ENCODE measurements at places on chromosomes 3 and 15.

- DNase-seq: no peak
Observed at GRCh38 chr3:174495311-174495710, 363.8 kb upstream of the NAALADL2 start.

GRCh38 chr3:72282918-72283317 is 498.0 kb upstream of the PROK2 start:
- DNase-seq: no peak

DNA sequence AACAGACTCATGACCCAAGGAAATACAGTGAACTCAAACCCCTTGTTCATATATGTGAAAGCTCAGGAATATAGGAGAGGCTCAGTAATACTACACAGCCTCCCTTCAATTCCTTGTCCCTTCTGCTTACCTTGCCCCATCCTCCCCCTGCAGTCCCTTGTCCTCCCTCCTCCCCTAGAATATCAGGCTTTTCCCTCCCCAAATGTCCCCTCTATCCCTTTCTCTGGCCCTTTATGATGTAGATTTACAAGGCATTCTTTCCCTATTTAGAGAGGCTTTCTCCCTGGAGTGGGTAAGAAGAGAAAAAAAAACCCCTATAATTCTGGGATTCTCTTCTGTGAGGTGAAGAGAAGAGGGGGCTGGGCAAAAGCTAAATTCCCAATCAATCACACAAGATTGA is 64.9 kb upstream of the KBTBD8 start:
- no peak for DNase-seq

DNA sequence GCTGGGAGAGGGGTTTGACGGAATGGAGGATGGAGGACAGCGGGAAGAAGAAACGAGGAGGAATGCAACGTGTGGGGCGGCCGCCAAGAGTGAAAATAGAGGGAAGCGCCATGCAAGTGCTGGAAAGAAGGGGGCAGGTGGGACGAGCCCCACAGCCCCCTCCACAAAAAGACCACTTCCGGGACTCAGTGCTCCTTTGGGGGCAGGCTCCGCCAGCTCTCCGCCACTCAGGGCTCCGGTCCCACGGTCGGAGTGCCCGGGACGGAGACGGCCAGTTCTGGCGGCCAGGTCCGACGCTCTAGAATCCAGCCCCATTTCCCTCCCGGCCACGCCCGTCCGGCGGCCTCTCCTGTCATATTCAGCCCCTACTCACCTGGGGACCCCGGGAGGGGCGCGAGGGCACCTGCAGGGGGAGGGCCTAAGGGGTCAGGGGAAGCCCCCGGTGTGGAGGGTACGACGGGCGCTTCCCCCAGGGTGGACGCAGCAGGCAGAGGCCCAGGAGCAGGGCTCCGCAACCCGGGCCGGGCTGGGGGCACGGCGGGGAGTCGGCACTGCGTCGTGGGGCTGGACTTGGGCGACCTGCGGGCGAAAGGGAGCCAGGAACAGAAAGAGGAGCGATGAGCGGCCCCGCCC is 25.5 kb upstream of the CSPG4 start:
- DNase-seq: no peak

DNA sequence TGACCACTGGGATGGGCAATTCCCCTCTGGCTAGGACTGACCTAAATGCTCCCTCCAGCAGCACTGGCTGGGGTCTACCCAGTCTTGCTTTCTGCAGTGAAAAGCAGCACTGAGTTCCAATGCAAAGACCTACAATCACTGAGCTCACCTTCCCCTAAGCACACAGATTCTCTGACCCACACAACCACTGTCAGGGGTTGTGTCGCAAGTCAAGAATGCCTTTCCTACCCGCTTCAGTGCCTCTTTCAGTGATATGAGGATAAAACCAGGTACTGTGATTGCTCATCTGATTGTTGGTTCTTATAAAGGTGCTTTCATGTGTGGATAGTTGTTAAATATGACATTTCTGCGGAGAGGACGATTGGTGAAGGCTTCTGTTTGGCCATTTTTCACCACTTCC is 345.6 kb downstream of the GAP43 start:
- no peak for DNase-seq

- DNase-seq: no peak
Observed at GRCh38 chr15:75054172-75054897, 30.9 kb downstream of the PPCDC start.

- no peak for DNase-seq
Observed at GRCh38 chr3:45679805-45680204, 9.4 kb upstream of the SACM1L start.

DNA sequence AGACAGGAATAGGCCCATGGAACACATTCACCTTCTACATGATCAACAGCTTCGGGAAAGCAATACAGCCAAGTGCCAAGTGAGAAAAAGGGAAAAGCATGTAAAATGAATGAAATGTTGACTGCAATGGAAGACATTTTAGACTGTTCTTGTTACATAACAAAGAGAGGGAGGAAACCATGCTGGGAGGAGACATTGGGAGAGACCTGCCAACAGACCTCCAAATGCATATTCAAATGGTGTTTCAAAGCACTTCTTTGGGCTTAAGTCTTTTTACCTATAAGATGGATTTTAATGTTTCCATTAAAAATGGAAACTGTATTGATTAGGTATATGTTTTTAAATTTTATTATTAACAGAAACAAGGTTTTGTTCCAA is 350.0 kb upstream of the THBS1 start:
- DNase-seq: no peak

DNA sequence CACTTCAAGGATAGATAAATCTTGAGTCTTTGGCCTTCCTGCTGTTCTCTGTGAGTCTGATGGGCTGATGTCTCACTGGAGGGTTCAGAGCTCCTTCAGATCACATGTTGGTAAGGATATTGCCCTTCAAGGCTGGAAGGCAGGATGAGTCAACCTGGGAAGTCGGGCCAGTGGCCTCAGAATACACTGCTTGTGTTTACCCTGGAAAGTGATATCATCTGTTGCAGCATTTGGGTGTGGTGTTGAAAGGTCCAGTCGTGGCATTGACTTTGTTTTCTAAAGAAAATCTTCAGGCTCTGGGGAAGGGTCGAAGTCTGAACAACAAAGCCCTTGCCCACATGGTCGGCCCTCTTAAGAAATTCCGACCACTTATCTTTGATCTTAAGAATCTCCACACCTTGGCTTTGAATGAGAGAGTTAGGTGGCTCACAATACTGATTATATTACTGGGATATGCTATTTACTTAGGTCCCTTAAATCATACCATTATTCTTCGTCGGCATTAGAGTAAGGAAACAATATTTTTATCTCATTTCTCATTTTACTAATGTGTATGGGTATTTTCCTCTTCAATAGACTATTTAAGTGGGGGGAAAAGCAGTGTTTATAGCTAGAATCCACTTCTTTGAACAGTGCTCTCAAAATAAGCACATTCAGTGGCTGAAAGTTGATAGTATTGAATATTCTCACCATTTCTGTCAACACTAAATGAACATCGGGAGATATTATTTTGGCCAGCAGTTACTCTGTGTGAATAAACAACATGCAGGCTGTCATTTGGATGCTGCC is 303.9 kb upstream of the RASGRP1 start:
- DNase-seq: peak; percentile 73

GRCh38 chr15:40958146-40958545 is 4.9 kb downstream of the CHAC1 start:
- no peak for DNase-seq

- no peak for DNase-seq
Observed at GRCh38 chr3:55676643-55677042, 189.5 kb upstream of the WNT5A start.

GRCh38 chr3:142243134-142243533 is 17.7 kb upstream of the GK5 start:
- no peak for DNase-seq

DNA sequence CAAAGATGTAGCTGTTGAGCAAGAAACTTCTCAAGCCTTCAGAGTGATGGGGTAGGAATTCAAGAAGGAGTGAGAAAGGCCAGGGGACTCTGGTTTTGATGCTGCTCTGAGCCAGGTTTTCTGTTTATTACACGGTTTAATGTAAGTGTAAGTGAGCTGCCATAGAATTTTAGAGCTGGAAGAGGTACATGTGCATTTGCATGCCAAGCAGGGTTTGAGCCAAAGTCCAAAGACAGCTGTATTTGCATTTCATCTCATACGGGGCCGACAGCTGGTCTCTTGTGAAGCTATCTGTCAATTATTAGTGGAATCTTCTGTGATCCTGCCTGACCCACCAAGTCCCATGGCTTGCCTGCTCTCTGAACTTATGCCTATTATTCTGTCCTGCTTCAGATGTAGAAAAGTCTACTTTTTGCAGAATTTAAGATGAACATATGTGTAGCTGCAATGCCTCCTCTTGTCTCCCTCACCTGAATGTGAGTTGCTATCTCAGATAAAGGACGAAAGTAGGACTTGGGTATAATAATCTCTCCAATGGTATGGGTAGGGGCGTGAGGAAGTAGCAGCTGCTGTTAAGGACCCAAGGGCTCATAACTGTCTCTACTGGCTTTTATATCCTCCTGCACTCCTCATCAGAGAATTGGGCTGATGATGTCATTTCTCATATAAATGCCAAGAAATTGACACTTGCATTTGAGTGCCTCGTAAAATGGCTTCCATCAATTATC is 160.0 kb downstream of the SQOR start:
- no peak for DNase-seq

- no peak for DNase-seq
Observed at GRCh38 chr3:181458857-181459256, 252.9 kb upstream of the SOX2 start.

GRCh38 chr3:69723389-69723788 is 15.9 kb upstream of the MITF start:
- no peak for DNase-seq

GRCh38 chr3:5874931-5875341 is 687.4 kb downstream of the EDEM1 start:
- DNase-seq: no peak

GRCh38 chr3:178181784-178182183 is 354.5 kb upstream of the KCNMB2 start:
- no peak for DNase-seq

DNA sequence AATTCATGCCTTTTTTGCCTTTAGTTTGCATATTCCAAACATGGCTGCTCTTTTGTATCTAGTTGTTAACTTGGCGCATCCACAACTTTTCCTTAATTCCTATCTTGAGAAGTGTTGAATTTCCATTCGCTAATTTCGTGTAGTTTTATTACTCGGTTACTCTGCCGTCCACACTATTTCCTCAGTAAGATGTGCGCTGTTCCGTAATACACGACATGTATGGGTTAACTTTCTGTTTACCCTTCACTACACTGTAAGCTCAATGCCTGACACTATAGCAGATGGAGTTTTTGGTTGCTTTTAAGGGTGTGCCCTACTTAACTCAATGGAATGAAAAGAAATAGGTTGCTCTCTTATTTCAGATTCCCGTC is 724 bp downstream of the RPSA start:
- no peak for DNase-seq

GRCh38 chr3:192917028-192917403 is 640 bp downstream of the MB21D2 start:
- no peak for DNase-seq

DNA sequence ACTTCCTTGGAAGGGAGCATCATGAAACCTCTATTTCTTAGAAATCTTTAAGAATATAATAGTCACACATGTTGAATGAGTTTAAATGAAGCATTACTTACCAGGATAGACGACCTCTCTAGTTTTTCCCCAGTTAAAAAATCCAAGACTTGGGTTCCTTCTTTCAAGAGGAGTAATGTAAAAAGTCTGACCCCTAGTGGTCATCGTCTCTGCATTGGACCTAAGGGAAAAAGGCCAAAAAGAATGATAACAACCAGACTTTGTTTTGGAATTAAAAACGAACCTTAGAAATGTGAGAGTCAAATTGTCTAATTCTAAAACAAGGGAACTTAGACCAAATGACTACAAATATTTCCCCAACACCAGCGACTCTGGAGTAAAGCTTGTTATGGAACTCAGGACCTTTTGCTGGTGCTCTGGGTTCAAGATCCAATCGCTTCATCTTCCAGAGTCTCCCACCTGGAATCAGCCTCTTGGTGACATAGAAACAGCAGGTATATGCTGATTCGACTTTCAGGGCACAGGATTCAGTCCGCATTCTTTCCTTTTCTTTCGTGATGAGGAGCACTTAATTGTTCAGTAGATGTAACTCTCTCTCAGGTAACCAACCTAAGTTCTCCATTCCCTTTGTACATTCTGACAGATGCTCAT is 214.8 kb upstream of the TPRG1 start:
- DNase-seq: no peak

DNA sequence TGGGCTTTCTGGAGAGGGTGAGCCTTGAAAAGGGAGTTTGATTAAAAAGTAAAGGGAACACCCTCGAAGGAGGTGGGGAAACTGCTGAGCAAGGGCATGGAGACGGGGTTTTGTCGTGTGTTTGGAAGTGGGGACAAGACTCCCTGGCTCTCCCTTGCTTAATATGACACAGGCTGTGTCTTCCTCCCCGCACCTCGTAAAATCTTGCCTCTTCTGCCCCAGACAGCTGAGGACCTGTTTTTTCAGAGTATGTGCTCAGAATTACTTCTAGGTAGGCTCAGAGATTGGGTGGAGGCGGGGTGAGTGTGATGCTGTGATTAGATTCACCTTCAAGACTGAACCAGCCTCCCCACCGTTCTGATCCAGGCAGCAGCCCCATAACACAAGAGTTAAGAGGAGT is 244.4 kb upstream of the TLE3 start:
- DNase-seq: no peak
